ENCODE measurements at places on chromosomes 6 and 20.
A peak's percentile ranks its signal among the peaks of the same experiment; 100 is the strongest.

DNA sequence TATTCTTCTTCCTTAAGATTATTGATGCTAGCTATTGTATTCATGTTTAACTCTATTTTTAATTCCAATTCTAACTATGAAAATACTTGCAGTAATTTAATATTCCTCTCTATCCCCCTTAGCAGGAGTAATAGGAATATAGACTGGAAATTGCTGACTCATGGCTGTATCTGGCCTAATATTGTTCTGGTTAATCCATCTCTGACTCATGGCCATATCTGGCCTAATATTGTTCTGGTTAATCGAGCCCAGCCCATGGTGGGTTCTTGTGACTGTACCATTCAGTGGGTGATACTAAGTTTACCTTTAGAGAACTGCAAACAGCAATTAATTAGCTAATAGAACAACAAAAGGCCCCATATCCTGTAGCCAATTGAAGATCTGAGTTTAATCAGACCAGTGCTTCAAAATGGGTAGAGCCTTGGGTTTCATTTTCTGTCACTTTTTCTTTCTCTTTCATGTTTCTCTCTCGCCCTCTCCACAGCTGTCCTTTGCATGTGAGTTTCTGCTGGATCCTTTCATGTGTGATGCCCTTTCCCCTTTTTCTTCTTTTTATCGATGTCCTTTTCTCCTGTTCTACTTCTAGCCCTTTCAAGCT is 50.6 kb downstream of the SLC22A3 start:
- DNase-seq = no peak

- DNase-seq = no peak
These were observed 86.0 kb upstream of the SALL4 start for GRCh38 chr20:51888291-51888690.

- DNase-seq = no peak
These were observed 24.3 kb upstream of the SCRT2 start for GRCh38 chr20:699811-700338.

DNA sequence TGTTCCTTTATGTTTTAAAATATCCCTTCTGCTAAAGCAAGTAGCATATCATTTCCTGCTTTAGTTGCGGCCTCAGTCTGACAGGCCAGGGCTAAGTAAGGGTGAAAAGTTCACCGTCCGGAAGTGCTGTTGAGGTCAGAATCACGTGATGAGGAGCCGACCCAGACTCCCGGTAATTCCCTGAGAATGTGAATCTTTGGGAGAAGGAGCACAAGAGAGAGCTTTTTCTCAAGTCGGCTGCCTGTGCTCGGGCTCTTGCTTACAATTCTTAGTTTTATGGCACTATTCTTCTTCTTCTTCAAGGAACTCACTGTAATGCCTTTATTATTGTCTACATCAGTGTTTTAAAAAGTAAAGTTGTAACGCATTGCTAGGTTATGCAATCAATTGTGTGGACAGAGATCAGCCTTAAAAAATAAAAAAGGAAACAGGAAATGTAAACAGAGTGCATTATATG is 309.3 kb downstream of the PRL start:
- DNase-seq = peak; percentile 87

DNA sequence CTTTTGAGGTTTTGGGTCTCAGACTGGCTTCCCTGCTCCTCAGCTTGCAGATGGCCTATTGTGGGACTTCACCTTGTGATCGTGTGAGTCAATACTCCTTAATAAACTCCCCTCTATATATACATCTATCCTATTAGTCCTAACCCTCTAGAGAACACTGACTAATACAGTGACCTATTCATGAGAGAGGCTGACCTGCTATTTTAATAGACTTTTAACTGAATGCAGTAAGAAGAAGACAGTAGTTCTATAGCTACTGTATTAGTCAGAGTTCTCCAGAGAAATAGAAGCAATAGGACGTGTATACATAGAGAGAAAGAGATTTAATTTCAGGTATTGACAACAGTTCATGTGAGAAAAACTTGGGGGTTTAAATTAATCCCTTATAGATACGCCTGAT is 53.3 kb upstream of the SMLR1 start:
- no peak for DNase-seq

DNA sequence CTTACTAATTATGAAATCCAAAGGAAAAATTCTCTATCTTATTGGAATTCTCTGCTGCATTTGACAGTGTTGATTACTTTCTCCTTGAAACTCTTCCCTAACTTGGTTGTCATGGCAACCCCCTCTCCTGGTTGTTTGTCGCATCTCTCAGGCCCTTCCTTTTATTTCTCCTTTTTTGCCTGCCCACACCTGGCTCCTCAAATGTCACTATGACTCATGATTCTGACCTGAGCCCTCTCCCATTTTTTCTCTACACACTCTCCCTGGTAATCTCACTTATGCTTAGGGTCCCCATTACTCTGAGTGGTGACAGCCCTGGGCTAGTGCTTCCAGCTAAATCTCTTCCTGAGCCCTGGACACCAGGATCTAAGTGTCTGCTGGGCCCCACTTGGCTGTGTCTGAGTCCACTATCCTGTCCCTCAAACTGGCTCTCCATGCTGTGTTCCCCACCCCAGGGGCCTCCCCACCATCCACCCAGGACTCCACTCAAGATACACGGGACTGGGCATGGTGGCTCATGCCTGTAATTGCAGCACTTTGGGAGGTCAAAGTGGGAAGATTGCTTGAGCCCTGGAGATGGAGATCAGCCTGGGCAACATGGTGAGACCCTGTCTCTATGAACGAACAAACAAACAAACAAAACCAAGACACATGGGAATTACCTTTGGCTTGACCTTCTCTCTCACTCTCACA is 16.5 kb upstream of the NNAT start:
- no peak for DNase-seq

- peak; percentile 25 for DNase-seq
These were observed 102.8 kb downstream of the MOXD1 start for GRCh38 chr6:132298344-132298949.

GRCh38 chr20:50624351-50625016 is 66.9 kb downstream of the RIPOR3 start:
- DNase-seq = no peak

All from Caki2 (cell line).